ENCODE measurements at places on chromosomes 1 and 21.

DNA sequence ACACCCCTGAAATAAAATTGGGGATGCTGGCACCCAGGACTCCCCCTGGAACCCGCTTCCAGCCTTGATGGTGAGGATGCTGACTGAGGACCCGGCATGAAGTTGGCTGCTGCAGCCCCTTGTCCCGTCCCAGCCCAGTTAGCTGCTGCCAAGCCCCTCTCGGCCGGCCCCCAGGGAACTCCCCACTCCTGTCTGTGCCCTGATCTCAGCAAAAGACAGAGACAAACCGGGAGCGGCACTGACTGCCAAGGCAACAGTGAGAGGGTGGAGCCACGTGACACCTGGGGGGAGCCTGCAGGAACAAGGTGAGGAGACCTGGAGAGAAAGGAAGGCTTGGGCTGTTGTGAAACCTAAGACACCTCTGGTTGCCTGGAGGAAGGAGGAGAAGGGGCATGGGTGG, 24.7 kb downstream of the CASZ1 start:
- no peaks in the 10 kb centered on the region for H3K4me1 ChIP-seq
- no peaks in the 10 kb centered on the region for H3K36me3 ChIP-seq
- H3K4me3 ChIP-seq: no peak overlapping the region
- DNase-seq: no peak

DNA sequence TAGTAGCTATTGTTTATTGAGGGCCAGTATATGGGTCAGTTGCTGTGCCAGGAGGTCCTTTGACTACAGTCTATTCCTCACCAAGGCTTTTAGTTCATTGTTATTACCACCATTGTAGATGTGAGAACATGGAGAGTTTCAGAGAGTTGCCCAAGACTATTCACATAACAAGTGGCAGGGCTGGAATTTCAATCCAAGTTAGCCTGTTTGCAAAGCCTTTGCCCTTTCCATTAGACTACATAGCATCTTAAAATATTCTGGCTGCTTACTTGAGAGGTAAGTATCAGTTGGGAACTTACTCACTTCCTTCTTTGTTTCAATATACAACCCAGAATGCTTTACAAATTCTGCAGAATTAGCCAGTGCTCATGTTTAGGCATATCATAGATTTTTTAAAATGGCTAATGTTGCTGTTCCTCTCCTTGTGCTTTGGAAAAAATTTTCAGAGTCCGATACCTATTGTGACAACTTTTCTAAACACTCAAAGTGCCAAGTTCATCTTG, 141.2 kb downstream of the FGGY start:
- no peak for DNase-seq
- no peaks in the 10 kb centered on the region for H3K4me1 ChIP-seq
- no peaks in the 10 kb centered on the region for H3K36me3 ChIP-seq
- no peak overlapping the region for H3K4me3 ChIP-seq
- no peak overlapping the region for H3K27ac ChIP-seq
- H3K27me3 ChIP-seq: no peaks in the 10 kb centered on the region

DNA sequence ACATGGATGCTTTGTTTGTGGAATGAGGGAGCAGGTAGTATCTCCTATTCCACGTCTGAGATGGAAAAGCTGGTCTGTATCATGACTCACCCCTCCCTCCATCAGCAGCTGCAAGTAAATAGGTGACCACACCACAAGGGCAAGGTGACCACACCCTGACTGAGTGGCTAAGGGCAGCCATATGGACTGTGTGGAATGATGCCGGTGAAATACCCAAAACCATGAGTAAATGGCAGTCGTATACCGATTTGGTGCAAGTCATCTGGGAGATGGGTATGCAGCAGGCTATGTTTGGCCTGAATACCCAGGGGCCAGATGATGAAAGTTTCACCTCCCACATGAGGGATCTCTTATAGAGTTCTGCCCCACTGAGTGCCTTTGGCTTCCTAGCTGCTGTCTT, 15.8 kb upstream of the UBE2U start:
- no peaks in the 10 kb centered on the region for H3K36me3 ChIP-seq
- H3K27me3 ChIP-seq: peaks cover 2% of the 10 kb centered on the region
- no peak overlapping the region for H3K4me3 ChIP-seq
- no peak overlapping the region for H3K27ac ChIP-seq

GRCh38 chr1:57124768-57125446, 159.1 kb upstream of the C8B start:
- DNase-seq: no peak
- H3K27me3 ChIP-seq: peaks cover 16% of the 10 kb centered on the region
- no peaks in the 10 kb centered on the region for H3K4me1 ChIP-seq

- H3K4me1 ChIP-seq: peaks cover 38% of the 10 kb centered on the region
- no peak for DNase-seq
- H3K27ac ChIP-seq: peak overlapping the region; percentile 94
- no peaks in the 10 kb centered on the region for H3K36me3 ChIP-seq
- H3K4me3 ChIP-seq: peak overlapping the region; percentile 68
Measured at GRCh38 chr1:158819461-158820443, 11.4 kb upstream of the MNDA start.

DNA sequence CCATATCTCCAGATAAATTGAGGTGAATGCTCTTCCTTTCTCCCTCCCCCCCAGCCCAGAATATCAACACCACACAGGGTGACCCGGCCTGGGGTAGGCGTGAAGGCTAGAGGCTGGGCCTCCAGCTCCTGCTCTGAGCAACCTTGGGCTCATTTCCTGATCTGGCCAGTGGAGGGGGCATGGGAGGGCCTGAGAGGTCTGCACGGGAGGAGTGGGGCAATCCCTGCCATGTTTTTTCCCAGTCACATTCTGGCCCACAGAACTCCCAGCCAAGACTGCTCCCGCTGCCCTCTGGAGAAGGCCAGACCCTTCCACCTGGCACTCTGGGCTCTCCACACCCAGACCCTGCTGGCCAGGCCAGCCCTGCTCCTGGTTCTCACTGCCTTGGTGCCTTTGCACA, 3.9 kb downstream of the CLDN19 start:
- H3K4me3 ChIP-seq: no peak overlapping the region
- H3K36me3 ChIP-seq: peaks cover 4% of the 10 kb centered on the region
- H3K27me3 ChIP-seq: no peaks in the 10 kb centered on the region
- peaks cover 6% of the 10 kb centered on the region for H3K4me1 ChIP-seq

- no peak for DNase-seq
- no peak overlapping the region for H3K27ac ChIP-seq
- H3K4me1 ChIP-seq: peaks cover 15% of the 10 kb centered on the region
- peak overlapping the region; percentile 67 for H3K4me3 ChIP-seq
Measured at GRCh38 chr21:36430841-36431240, 45.6 kb downstream of the CHAF1B start.
